ENCODE measurements at places on chromosomes 5 and 9. TPM values are rescaled to one million over a fixed set of nuclear protein-coding genes. Genes with fewer than 3 reads are reported as not detected.

TMEM215 gene
- total RNA-seq = not detected

GRCh38 chr5:109786206-109786855 is 96.6 kb downstream of the MAN2A1 start:
- peaks cover 3% of the 10 kb centered on the region for H3K36me3 ChIP-seq
- no peak for DNase-seq
- H3K4me1 ChIP-seq = no peaks in the 10 kb centered on the region
- H3K4me3 ChIP-seq = no peak overlapping the region
- H3K27me3 ChIP-seq = no peaks in the 10 kb centered on the region

HMCN2 gene
- 8.6 TPM for total RNA-seq

DNA sequence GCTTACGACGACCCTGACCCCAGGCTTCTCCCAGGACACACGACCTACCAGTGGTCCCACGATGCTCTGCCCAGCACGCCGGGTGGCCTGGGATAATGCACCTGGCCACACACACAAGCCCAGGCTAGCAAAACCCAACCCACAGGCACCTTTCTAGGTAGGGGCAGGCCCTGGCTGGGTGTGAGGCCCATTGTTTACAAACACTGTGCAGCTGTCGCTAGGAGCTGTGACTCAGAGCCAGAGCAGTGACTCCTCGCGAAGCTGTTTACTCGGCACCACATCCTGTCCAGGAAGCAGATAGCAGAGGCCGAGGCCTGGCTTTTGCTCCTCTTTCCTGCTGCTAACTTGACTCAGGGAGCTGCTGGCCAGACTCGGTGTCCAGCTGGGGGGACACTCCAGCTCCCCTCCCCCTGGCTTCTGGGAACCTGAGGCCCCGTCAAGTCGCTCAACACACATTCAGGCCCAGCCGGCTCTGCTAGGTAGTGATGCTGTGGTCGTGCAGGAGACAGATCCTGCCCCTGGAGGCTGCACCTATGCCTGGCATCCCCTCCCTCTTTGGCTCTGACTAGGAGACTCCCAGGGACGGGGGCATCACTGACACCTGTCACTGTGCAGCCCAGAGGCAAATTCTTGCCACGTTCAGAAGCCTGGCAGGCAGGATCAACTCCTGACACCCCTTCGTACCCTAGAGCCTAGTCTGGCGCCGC is 12.8 kb upstream of the RALGDS start:
- peak overlapping the region; percentile 84 for H3K27ac ChIP-seq
- H3K4me3 ChIP-seq = no peak overlapping the region
- peaks cover 26% of the 10 kb centered on the region for H3K4me1 ChIP-seq
- peak; percentile 87 for DNase-seq
- H3K36me3 ChIP-seq = no peaks in the 10 kb centered on the region
- H3K27me3 ChIP-seq = no peaks in the 10 kb centered on the region

DNA sequence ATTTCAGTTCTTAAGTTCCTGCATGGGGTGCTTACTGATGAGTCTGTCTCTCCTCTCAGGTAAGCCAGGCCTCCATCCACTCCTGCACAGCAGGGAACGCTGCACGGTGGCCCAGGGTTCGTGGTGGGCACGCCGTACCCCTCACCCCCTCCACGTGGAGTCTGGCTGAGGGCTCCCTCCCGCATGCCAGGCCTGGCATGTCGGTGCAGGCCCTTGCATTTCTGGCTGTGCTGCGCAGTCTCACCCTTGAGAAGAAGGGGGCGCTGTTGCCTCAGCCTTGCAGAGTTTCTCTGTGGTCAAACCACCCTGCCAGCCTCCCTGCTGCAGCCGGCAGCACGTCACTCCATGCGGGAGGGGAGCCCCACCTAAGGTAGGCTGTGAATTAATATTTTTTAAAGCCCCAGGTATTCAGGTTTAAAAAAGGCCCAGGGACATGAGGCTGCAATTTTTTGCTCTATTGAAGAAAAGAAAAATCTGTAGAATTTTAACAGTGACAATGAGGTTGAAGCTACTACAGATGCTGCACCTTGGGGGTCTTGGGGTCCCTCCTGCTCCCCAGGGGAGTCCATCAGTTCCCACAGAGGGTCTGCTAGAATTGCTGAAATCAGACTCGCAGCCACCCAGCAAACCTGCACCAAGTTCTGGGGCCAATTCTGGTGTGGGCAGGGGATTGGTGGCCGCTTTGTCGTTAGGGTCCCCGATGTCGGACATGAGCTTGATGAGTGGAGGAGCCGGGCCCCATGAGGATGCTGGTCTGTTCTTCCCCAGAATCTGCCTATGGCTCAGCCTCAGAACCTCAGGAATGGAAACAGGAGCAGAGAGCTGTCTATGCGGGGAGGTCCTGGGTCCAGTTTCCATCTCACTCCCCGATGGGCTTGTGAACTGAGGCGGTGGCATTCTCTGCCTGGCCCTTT is 52.6 kb downstream of the TENT4A start:
- no peaks in the 10 kb centered on the region for H3K4me1 ChIP-seq
- H3K4me3 ChIP-seq = no peak overlapping the region
- H3K36me3 ChIP-seq = no peaks in the 10 kb centered on the region
- no peaks in the 10 kb centered on the region for H3K27me3 ChIP-seq

- H3K27ac ChIP-seq = no peak overlapping the region
- H3K4me3 ChIP-seq = no peak overlapping the region
- no peak for DNase-seq
- no peaks in the 10 kb centered on the region for H3K4me1 ChIP-seq
These were observed 45.2 kb downstream of the TLE4 start for GRCh38 chr9:79616971-79617370.
